ENCODE measurements at places on chromosomes 11 and 22. TPM values are rescaled to one million over a fixed set of nuclear protein-coding genes. Genes with fewer than 3 reads are reported as not detected.

DNA sequence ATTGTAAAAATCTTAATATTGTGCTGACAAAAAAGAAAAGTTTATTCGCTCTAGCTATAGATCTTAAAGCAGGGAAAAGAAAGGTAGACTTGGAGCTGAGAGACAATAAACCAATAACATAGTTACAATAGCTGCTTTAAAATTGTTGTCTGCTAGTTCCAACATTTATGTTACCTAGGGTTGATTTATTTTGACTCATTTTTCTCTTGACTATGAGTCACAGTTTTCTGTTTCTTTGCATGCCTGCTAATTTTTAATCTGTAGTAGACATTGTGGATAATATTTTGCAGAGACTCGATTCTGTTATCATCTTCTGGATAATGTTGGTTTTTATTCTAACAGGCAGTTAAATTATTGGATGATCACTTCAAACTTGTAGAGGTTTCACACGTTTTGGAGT lies 83.1 kb upstream of the TRPC6 start:
- no peaks in the 10 kb centered on the region for H3K27me3 ChIP-seq
- H3K36me3 ChIP-seq, result no peaks in the 10 kb centered on the region
- DNase-seq, result no peak
- no peaks in the 10 kb centered on the region for H3K4me1 ChIP-seq
- H3K4me3 ChIP-seq, result no peak overlapping the region
- H3K27ac ChIP-seq, result no peak overlapping the region

DNA sequence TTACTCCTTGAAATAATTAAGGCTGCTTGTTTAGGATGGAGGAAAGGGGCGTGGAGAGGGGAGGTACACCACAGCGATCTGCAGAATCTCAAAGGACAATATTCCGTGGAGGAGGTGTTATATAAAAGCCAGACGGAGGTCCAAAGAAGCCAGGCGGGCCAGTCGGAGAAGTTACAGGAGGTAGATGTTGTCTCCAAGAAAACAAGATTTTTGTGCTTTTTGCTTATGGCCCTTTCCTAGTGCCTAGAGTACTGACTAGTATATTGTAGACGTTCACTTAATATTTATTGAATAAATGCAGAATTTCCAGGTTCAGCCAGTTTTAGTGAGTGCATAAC lies 761 bp downstream of the ZDHHC13 start:
- H3K27me3 ChIP-seq, result peaks cover 3% of the 10 kb centered on the region
- H3K27ac ChIP-seq, result no peak overlapping the region
- H3K4me1 ChIP-seq, result no peaks in the 10 kb centered on the region
- DNase-seq, result peak; percentile 35
- no peaks in the 10 kb centered on the region for H3K36me3 ChIP-seq
- peak overlapping the region; percentile 95 for H3K4me3 ChIP-seq

GRCh38 chr11:95282291-95282751 lies 51.3 kb upstream of the SESN3 start:
- no peak overlapping the region for H3K27ac ChIP-seq
- H3K4me1 ChIP-seq, result no peaks in the 10 kb centered on the region

DNA sequence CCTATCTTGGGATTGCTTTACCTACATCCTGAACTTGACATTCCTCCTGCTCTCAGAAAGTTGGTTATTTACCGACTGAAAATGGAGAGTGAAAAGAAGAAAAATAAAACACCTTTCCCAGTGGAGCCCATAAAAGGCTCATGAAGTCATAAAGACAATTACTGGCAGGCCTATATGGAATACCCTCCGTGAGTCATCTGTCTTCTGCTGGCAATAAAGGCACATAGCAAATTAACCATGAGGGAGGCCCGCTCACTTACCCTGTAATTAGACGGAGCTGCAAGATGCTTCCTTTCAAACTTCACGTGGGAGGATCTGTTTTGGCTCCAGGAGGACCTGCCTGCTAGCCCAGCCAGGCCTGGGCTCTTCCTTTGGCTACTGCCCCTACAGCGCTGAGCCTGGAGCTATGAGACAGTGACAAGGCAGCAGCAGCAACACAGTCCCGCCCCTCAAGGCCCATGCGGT lies 540.4 kb downstream of the BUD13 start:
- DNase-seq, result no peak
- no peak overlapping the region for H3K4me3 ChIP-seq
- H3K4me1 ChIP-seq, result no peaks in the 10 kb centered on the region
- no peak overlapping the region for H3K27ac ChIP-seq
- no peaks in the 10 kb centered on the region for H3K36me3 ChIP-seq
- no peaks in the 10 kb centered on the region for H3K27me3 ChIP-seq

DNA sequence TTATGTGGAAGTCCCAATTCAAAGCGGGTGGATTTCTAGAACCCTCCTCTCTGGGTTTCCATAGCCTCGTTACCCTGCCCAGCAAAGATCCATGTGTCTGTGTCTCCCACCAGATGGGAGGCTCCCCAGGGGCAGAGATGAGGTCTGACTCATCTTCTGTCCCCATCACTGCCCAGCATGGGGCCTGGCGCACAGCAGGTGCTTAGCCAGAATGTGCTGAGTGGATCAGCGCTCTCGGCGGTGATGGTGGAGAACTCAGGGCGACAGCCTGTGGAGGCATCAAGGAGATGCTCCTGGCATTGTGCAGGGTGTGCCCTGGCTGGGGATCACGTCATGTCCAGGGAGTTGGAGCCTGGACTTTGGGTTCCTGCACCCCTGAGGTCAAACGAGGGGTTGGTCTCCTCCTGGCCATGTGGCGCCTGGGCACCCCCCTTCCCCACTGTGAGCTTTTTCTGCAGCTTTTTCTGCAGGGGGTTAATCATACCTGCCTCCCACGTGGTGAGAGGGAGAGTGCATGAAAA lies 46.1 kb upstream of the RFPL3 start:
- H3K4me1 ChIP-seq, result no peaks in the 10 kb centered on the region
- no peaks in the 10 kb centered on the region for H3K36me3 ChIP-seq
- H3K27me3 ChIP-seq, result no peaks in the 10 kb centered on the region
- no peak overlapping the region for H3K27ac ChIP-seq

DNA sequence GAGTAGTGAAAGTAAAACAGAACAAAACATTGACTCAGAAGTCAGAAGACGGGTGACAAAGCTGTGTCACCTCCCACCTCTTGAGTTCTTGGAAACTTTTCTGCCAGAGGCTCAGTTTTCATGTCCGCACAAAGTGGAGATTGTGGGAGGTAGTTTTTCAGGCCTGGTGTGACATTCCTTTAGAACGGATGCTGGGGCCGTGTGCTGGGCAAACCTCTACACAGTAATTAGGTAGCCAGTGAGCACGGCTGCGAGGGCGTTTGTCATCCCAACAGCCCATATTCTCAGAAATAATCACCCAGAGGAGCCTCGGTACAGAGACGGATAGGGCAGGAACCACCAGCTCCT lies 1054.4 kb downstream of the TBC1D22A start:
- H3K4me3 ChIP-seq, result no peak overlapping the region
- no peaks in the 10 kb centered on the region for H3K27me3 ChIP-seq
- DNase-seq, result no peak
- H3K4me1 ChIP-seq, result no peaks in the 10 kb centered on the region

- H3K36me3 ChIP-seq, result no peaks in the 10 kb centered on the region
- DNase-seq, result no peak
- no peak overlapping the region for H3K27ac ChIP-seq
- H3K4me3 ChIP-seq, result no peak overlapping the region
- H3K4me1 ChIP-seq, result no peaks in the 10 kb centered on the region
These were observed 57.6 kb downstream of the KCNC1 start for GRCh38 chr11:17792161-17792560.

DNA sequence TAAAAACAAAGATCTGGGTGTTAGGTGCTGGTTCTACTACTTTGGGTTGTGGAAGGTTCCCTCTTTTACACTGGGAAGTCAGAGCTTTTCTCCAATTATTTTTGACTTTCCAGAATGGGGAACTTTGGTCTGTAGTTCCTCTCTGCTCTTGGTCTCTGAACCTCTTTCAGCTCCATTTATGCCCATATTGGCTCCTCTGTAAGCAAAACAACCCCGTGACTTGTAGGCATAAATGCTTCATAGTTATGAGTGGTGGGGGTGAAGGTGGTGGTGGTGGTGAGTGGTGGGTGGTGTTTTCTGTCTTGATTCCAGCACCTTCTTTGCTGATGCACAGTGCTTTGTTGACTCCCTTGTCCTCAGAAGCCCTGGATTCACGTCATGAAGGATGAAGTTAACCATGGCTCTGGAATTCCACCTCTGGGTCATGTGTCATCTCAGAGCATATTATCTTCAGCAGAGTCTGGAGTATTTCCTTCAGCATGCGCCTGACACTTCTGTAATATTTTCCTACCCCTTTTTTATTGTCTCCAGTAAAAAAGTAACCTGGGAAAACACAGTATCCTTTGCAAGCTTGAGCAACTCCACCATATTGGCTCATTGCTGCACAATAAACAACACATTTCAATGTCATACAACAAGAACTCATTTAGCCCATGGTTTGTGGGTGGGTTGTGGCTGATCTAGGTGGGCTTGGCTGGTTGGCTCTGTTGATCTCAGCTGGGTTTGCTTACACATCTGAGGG lies 24.1 kb upstream of the GRK3 start:
- no peak overlapping the region for H3K4me3 ChIP-seq
- H3K4me1 ChIP-seq, result peaks cover 15% of the 10 kb centered on the region
- H3K27me3 ChIP-seq, result no peaks in the 10 kb centered on the region
- peak; percentile 23 for DNase-seq

- peaks cover 10% of the 10 kb centered on the region for H3K4me1 ChIP-seq
- H3K4me3 ChIP-seq, result no peak overlapping the region
- no peak overlapping the region for H3K27ac ChIP-seq
- H3K36me3 ChIP-seq, result no peaks in the 10 kb centered on the region
- DNase-seq, result no peak
These were observed 4.5 kb downstream of the VSIG2 start for GRCh38 chr11:124747406-124748099.

GRCh38 chr11:117679461-117679860 lies 117.6 kb downstream of the DSCAML1 start:
- no peak overlapping the region for H3K4me3 ChIP-seq
- H3K36me3 ChIP-seq, result no peaks in the 10 kb centered on the region
- H3K4me1 ChIP-seq, result peaks cover 24% of the 10 kb centered on the region
- H3K27me3 ChIP-seq, result no peaks in the 10 kb centered on the region
- DNase-seq, result no peak

GRCh38 chr22:49827853-49828598 lies at the start of gene BRD1:
TSS of gene BRD1 (minus strand) at chr22:49827873. CDS start at chr22:49824317, 3,556 bp downstream.
- peaks cover 9% of the 10 kb centered on the region for H3K36me3 ChIP-seq
- H3K27ac ChIP-seq, result peak within 1 kb of the TSS; percentile 96

DNA sequence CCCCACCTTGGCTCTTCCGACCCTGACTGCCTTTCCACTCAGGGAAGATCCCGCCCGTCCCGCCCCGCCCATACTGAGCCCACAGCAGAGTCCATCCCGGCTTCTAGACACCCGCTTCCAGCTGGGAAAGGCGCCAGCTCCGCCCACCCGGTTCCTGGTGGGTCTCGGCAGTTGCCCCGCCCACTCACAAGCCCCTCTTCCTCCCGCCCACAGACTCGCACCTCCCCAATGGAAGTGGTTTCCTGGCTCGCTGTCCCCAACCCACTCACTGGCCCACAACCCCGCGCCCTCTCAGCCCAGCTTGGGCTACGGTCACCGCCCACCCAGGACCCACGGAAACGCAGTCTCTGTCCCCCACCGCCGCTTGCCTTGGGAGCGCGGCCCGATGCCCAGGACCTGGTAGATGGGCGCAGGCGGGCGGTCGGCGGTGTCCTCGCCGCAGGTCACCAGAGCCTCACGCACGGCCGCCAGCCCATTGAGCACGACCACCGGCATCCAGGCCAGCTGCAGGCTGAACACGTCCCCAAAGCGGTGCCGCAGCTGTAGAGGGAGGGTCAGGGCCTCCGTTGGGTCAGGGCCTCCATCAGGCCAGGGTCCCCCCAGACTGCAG lies 22.2 kb upstream of the CYP2D6 start:
- DNase-seq, result no peak
- H3K4me1 ChIP-seq, result no peaks in the 10 kb centered on the region
- no peaks in the 10 kb centered on the region for H3K27me3 ChIP-seq

DNA sequence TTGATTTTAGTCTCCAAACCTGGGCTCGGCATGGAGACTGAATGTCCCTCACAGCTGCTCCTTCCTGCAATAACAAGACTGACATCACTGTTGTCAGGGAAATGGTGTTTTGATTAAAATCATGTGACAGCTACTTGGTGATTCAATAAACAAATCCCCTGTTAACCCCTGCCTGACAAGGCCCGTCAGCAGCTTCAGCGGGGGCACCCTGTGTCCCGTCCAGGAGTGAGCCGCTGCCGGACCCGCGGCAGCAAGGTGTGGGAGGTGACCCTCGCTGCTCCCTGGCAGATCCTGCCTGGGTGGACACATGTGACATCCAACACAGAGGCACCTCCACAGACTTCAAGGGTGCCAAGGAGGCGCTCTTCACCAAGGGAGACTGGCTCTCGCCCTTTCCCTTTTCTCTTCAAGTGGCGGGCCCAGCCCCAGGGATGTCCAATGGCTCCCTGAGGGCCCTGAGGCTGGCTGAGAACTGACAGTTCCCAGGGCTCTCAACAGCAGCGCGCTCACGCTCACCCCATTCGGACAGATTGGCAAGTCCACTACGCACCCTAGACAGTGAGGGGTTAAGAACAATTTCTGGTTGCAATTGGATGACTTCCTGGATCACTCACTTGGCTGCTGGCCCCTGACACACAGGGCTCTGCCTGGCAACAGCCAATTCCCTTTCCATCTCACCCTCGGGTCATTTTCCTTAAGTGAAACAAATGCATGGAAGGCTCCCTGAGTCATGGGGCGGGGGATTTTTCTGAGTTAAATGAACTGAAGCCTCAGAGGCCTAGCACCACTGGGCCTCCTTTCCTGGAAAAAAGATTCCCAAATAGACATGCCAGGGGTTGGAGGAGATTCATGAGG lies 30.7 kb downstream of the PPP2R1B start:
- DNase-seq, result no peak
- H3K27ac ChIP-seq, result peak overlapping the region; percentile 25
- no peaks in the 10 kb centered on the region for H3K27me3 ChIP-seq

DNA sequence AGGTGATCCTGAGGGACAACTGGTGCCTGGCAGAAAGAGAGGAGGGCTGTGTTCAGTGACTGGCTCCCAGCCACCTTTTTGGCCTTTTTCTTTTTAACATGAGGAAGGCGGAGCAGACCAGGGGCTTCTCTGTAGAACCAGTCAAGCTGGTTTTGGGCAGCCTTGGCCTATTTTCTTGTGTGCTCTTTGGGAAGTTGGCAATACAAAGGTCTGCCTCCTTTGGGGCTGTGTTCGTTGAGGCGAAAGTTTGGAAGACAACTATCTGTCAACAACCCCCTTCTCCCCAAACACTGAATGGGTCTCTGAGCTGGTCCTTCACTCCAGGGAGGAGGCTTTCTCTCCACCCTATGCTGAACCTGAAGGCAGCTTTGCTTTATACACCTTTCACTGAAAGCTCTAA lies 8.5 kb downstream of the MARK2 start:
- peak overlapping the region; percentile 23 for H3K27ac ChIP-seq
- H3K27me3 ChIP-seq, result no peaks in the 10 kb centered on the region
- DNase-seq, result no peak
- H3K4me3 ChIP-seq, result no peak overlapping the region

The CBLIF gene
- 0.69 TPM for total RNA-seq

The WT1 gene
- 5.0 TPM for total RNA-seq

The A4GALT gene
- total RNA-seq, result 17.7 TPM

Measured in cardiac muscle cell (in vitro differentiated cells and primary cell).